ENCODE measurements at places on chromosomes 12 and 14. TPM values are rescaled to one million over a fixed set of nuclear protein-coding genes. Genes with fewer than 3 reads are reported as not detected.

The ADAMTS20 gene
- total RNA-seq: not detected

The NPFF gene
- total RNA-seq: not detected

The IL31 gene
- total RNA-seq: 0.24 TPM

The KRT81 gene
- total RNA-seq: not detected

The TULP3 gene
- 7.8 TPM for total RNA-seq

The LDHB gene
- total RNA-seq: 1,000 TPM

The UBE3B gene
- 33.2 TPM for total RNA-seq

The SERPINA10 gene
- not detected for total RNA-seq

The TSPAN19 gene
- not detected for total RNA-seq

The OTX2 gene
- not detected for total RNA-seq

The KCNK10 gene
- total RNA-seq: not detected

The MYF5 gene
- total RNA-seq: not detected

The INHBC gene
- not detected for total RNA-seq

The SUOX gene
- total RNA-seq: 10.0 TPM

The MDM1 gene
- total RNA-seq: 26.3 TPM

The SRGAP1 gene
- 0.22 TPM for total RNA-seq

The KSR2 gene
- total RNA-seq: 0.15 TPM

The C12orf50 gene
- total RNA-seq: 0.12 TPM

The SLC5A8 gene
- not detected for total RNA-seq

The LYZ gene
- total RNA-seq: 1.8 TPM

The AP1G2 gene
- total RNA-seq: 259 TPM

The CAPZA3 gene
- not detected for total RNA-seq

The RTL1 gene
- not detected for total RNA-seq

The GDF11 gene
- 17.3 TPM for total RNA-seq

The OTUB2 gene
- total RNA-seq: 3.3 TPM

The DAO gene
- not detected for total RNA-seq

The BHLHE41 gene
- total RNA-seq: not detected

The STAC3 gene
- total RNA-seq: 5.7 TPM

The OASL gene
- 21.2 TPM for total RNA-seq

Measured in T-helper 1 cell treated with Interleukin-12 subunit alpha and Interleukin-12 subunit beta and Interleukin-4 antibody, amounts not matched to agents 30 ng/mL and 1 ng/mL, for 36 hours (primary cell).